ENCODE measurements at places on chromosomes 5 and 9.

DNA sequence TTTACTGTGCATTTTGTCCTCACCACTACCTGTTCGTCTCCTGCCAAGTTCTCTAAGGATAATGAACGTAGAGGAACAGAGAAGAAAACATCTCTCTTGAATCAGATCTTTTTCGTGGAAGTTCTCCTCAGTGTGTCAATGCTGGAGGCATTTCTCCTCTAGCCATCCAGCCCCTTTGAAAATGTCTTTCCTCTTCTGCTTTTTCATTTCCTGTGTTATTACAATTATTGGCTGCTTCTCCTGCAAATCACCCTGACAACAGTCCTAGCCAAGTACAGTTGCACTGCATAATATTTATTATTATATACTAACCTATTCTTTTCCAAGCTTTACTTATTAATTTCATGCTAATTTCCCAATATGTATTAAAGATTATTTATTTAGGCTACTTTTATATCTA is 61.8 kb upstream of the TRPM3 start:
- no peak for DNase-seq

DNA sequence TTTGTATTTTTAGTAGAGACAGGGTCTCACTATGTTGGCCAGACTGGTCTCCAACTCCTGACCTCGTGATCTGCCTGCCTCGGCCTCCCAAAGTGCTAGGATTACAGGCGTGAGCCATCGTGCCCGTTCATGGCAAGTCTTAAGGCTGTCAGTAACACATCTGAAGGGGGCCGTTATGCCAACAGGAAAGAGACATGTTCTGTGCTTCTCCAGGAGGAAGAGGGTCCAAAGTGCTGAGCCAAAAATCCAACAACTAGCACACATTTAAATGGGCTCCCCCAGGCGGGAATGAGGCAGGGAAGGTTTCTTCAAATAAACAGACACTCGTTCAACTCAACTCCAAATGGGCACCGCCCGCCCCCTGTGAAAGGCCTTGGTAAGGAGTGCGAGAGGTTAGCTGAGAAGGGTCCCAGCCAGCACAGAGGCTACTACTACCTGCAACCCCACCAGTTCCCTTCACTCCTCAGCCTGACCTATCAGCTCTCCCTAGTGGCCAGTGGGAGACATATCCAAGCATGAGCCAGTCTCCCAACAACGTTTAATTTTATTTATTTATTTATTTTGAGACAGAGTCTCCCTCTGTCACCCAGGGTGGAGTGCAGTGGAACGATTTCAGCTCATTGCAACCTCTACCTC is 84.1 kb upstream of the DMRT1 start:
- DNase-seq: peak; percentile 20

GRCh38 chr5:159405611-159406031 is 75.3 kb upstream of the IL12B start:
- peak; percentile 29 for DNase-seq

GRCh38 chr5:157130925-157131324 is 11.7 kb downstream of the MED7 start:
- DNase-seq: no peak

DNA sequence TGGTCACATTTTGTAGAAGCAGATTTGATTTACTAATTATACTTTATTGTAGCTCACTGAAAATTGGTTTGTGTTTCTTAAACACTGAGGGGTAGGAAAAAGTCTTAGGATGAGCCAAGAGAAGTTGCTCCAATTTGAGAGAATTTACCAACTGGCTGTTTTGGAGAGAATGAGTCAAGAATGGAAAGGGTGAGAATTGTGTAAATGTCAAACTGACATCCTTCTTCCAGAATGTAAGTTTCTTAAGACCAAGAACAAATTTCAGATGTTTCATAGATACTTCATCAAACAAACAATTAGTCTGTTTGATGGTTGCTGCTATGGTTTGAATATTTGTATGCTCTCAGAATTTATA is 106.2 kb upstream of the TXNDC8 start:
- DNase-seq: no peak

DNA sequence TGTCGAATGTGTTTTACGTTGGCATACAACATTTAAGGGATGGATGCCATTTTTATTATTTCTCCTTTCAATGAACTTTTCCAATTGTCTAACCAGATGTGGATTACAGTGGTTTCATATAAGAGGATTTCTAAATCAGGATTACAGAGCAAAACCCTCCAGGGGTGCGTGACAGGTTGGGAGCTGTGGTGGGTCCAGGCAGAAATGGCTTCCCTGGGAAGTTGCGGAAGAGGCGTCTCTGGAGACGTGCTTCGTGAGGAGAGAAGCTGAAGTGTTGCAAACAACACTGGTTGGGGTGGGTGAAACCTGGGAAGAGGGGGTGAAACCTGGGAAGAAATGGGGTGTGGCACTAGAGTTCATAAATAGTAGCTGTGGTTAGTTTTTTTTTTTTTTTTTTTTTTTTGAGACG is 4.5 kb upstream of the RPL26L1 start:
- DNase-seq: no peak

GRCh38 chr5:132221781-132222648 is 5.6 kb downstream of the P4HA2 start:
- no peak for DNase-seq

Measured in inflammatory macrophage (primary cell).